ENCODE measurements at places on chromosomes 12 and 14.

- no peak for DNase-seq
These were observed 24.6 kb upstream of the NUDT14 start for GRCh38 chr14:105205673-105206208.

- DNase-seq, result no peak
These were observed 82.2 kb downstream of the DAD1 start for GRCh38 chr14:22506778-22507351.

DNA sequence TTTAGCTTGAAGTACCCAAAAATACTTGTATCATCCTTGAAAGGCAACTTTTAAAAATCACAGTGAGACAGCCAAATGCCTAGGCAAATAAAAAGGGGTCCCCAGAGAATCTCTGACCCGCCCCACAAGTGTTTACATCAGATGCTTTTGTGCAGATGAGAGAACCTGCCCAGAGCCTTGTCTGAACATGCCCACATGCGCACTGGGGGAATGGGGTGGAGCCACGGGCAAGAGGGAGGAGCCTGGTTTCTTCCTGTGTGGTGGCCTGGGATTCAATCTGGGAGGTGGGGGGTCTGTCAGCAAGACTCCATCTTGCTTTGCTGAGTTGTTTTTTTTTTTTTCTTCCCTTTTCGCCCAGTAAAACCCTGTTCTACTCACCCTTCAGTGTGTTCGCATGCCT, 381.7 kb upstream of the CCDC196 start:
- no peak for DNase-seq

DNA sequence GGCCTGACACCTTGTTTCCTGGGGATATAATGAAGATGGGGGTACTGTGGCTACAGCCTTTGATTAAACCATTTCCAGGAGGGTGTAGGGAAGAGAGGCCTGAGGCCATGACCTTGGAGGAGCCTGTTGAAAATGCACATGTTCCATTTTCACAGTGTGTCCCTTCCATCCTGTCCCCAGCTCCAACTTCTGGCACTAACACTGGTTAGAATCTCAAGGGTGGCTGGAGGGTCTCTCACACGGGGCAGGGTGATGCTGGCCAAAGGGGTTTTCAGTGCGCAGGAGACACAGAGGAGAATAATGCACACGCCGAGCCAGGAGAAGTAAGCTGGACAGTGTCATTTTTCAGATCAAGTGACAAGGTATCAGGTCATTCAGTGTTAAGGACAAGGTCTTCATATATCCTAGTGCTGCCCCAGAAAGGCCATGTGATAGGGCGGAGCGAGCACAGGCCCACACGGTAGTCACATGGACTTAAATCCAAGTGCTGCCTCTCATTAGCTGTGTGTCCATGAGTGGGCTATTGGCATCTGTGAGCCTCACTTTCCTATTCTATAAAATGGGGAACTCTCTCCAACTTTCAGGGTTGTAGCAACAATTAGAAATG, 36.4 kb upstream of the TUNAR start:
- DNase-seq, result no peak

DNA sequence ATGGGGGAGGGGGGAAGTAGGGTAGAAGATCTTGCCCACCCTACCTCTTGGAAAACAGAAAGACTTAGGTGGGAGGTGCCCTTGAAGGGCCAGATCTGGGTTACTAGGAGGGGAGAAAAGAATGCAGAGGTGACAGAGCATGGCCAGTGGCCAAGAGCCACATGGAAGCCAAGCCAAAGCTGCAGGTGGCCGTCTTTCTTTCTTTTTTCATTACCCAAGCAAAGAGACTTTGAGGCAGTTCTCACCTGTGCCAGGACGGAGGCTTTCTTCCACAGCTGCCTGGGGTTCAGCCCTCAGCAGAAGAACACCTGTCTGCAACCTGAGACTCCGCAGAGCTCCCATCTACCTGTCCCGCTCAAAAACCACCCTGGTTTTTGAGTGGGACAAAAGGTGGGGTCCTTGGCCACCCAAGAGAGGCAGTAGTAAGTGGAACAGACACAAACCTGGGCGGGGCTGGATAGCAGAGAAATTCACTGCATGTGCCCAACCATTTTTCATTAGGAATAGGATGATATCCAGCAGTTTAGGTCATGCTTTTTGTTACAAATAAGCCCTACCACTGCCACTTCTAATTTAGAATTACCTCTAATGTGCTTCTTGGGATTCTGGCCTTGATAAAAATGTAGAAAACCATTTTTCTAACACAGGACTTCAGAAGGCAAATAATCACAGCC, 116.5 kb downstream of the DYRK2 start:
- no peak for DNase-seq

DNA sequence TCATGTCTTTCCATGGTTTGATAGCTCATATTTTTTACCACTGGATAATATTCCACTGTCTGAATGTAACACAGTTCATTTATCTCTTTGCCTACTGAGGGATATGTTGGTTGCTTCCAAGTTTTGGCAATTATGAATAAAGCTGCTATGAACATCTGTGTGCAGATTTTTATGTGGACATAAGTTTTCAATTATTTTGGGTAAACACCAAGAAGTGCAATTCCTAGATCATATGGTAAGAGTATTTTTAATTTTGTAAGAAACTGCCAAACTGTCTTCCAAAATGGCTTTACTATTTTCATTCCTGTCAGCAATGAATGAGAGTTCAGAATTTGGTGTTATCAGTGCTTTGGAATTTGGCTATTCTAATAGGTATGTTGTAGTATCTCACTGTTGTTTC, 43.7 kb upstream of the SLC35F4 start:
- no peak for DNase-seq

GRCh38 chr14:81386290-81386745, 13.8 kb downstream of the STON2 start:
- DNase-seq, result no peak

DNA sequence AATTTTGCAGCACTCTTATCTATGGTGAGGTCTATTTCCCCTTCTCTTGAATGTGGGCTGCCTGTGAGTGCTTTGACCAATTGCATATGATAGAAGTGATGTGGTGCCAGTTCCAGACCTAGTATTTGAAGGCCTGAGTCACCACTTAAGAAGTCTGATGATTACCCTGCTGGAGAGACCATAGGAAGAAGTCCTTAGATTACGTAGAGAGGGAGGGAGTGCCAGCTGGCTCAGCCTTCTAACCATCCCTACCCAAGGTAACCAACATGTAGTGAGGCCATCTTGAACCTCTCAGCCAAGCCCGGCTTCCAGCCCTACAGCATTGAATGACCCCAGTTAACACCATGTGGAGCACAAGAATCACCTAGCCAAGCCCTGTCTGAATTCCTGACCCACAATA, 166.9 kb downstream of the NELL2 start:
- no peak for DNase-seq

GRCh38 chr12:73225941-73226340, 953.8 kb downstream of the TRHDE start:
- DNase-seq, result no peak

- no peak for DNase-seq
These were observed 48.8 kb downstream of the E2F7 start for GRCh38 chr12:77016606-77017005.

- DNase-seq, result no peak
These were observed 53.0 kb downstream of the PKP2 start for GRCh38 chr12:32843528-32844095.

GRCh38 chr12:30507576-30507975, 188.1 kb downstream of the IPO8 start:
- DNase-seq, result no peak

DNA sequence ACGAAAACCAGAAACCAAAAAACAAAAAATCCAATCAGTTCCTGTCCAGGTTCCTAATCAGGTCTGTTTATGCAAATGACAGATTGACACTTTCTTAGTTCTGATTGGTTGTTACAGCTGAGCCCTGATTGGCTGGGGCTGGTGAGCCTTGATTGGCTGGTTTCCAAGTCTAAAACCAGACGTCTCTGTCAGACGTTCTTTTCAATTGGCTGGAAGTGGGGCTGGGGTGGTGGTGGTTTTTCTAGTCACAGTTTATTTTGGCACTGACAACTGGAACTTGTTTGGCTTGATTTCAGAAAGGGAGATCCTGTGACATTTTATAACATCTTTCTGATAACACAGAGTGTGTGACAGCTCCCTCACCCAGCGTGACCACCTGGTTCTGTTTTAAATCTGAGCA, 36.1 kb upstream of the PRICKLE1 start:
- no peak for DNase-seq

DNA sequence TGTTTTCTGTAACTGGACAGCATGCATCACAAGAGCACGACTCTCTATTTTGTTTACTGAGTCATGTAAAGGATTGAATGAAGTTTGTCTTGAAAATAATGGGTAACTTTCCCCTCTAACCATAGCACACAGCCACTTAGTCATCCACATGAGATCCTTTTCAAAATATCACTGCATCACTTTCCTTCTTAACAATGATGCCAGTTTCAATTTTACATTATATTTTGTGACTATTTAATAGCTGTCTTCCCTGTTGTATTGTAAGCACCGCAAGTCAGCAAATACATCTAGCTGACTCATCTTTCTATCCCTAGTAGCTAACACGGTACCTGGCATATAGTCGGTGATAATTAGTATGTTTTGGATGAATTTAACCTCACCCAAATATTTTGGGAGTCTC, 83.3 kb upstream of the PPM1H start:
- DNase-seq, result no peak

- no peak for DNase-seq
These were observed 6.6 kb downstream of the CHST11 start for GRCh38 chr12:104463368-104463767.

DNA sequence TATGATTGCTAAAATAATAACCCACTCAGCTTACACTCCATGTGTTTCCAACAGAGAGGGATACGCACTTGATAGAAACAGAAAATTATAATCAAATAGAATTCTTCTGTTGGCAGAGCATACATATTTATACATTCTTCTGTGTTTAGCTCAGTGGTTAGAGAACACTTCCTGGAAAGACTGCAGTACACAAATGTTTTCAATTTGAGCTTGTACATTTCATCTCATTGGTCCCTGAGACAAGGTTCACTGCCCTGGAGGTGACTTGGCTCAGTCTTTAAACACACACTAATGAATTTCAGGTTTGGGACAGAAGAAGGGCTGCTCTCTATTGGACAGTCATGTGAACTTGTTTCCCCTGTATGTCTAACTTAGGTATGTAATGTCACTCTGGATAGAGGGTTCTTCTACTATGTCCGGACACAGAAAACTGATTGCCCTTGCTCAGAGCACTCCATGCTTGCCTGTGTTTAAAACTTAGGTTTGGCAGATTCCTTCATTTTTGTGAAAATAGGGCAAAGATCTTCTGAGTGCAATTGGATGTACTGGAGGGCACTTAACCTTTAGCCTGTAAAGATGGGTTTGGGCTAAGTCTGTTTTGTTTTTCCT, 22.9 kb downstream of the PROX2 start:
- no peak for DNase-seq

- DNase-seq, result no peak
These were observed 212.0 kb downstream of the PTPRO start for GRCh38 chr12:15534322-15534721.

DNA sequence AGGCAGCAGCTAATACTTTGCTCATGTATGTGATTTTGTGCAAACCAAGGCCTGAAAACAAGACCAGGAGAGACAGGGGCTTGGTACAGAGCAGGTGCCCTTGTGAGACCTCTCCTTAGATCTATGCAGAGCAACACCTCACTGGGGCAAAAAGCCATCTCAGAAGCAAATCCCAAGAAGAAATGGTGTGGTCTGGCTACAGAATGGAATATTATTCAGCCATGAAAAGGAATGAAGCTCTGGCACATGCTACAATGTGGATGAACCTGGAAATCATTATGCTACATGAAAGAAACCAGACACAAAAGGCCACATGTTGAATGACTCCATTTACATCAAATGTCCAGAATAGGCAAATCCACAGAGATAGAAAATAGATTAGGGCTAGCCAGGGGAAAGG, 61.6 kb downstream of the KDM2B start:
- DNase-seq, result no peak

DNA sequence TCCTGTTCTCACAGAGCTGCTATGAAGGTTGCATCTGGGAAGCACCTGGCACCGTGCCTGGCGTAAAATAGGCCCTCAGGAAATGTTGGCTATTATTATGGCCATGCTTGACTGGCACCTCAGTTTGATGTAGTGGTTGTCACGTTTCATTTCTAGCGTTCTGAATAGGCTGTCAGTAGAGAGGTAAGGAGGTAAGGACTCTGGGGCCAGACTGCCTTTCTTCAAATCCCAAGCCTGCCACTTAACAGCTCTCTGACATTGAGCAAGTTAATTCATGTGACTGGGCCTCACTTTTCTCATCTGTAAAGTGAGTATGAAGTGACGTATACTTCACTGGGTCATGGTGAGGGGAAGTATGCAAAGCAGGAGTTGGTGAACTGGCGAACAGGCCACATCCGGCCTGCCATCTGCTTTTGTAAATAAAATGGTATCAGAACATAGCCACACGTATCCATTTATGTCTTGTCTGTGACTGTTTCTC, 196.2 kb downstream of the CACNA1C start:
- DNase-seq, result no peak

DNA sequence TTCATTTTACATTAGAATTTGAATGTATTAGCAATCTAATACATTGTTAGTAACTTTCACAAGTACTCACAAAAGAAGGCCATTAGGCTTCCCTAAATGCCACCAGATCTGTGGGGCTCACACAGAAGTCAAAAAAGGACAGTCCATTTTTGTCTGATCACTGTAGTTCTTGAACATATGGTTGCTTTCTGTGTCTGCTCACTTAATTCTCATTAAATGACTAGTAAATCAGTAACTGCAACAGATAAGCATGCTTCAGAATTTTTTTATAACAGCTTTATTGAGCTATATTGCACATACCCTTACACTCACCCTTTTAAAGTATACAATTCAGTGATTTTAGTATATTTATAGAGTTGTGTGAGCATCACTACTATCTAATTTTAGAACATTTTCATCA, 71.4 kb downstream of the DENND5B start:
- no peak for DNase-seq

DNA sequence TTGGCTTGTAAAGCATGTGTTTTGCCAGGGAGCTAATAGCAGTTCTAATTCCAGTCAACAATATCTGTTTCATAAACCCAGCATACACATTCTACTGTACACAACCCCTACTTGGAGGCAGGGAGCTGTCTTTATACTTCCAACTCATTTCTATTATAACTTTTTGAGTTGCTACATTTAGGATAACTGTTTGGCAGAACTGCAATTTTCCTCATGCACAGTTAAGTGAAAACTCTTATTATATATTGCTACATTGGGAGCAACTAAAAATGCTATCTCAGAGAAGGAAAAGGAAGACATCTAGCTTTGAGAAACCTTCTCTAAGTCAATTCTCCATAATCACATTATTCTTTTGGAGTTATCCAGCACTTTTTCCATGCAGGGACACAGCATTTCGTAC, 480.2 kb downstream of the RPS29 start:
- DNase-seq, result no peak

All from NCI-H2081 treated with DMSO at 0.1 percent for 48 hours (cell line).